ENCODE measurements at places on chromosomes 6 and 20.

DNA sequence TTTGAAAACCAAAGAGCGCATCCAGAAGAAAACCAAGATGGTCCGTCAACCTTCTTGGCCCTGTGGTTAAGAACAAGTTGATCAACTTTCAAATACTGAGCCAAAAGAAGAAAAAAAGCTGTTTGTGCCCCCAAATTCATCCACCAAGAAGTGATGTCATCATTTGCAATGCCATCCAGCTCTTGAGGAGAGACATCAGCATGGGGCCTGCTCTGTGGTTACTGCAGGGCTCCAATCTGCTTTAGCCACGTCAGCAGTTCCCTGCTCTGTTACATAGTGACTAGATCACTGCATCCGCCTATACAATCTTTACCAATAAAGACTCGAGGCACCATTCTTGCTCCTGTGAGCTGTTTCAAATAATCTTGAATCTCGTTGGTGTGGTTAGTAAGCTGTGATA is 75.0 kb upstream of the BLCAP start:
- no peak for DNase-seq

- no peak for DNase-seq
Measured at GRCh38 chr6:40986921-40987819, 51.9 kb downstream of the UNC5CL start.

- DNase-seq: no peak
Measured at GRCh38 chr6:116512111-116512559, 696 bp downstream of the CALHM5 start.

- no peak for DNase-seq
Measured at GRCh38 chr6:98041056-98041455, 758.0 kb upstream of the MMS22L start.

- DNase-seq: no peak
Measured at GRCh38 chr6:93794166-93794565, 374.8 kb upstream of the EPHA7 start.

Data from skeletal muscle cell (primary cell).